ENCODE measurements at places on chromosomes 5 and 9.
A peak's percentile ranks its signal among the peaks of the same experiment; 100 is the strongest.

GRCh38 chr9:128619779-128620178 lies 36.9 kb downstream of the DYNC2I2 start:
- DNase-seq = no peak

DNA sequence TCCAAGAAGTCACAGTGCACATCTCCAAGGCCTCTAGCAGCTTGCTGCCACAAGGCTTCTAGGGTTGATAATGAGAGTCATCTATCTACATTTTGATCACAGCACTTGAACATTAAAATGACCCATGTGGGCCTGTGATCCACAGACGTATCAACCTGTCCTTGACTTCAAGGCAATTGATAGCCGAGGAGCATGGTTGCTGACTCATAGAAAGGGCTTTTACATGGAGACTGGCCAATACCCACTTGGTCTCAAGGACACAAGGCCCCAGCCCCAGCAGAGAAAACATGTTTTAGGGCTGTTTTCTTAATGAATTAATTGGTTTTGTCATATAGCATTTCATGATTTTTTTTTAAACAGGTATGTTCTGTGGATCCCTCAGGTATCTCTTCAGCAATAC lies 314.0 kb downstream of the SEMA5A start:
- DNase-seq = no peak

- DNase-seq = peak; percentile 4
Measured at GRCh38 chr9:112925058-112925641, 34.5 kb upstream of the SLC46A2 start.

- no peak for DNase-seq
Measured at GRCh38 chr5:43110606-43111170, 10.0 kb upstream of the ZNF131 start.

DNA sequence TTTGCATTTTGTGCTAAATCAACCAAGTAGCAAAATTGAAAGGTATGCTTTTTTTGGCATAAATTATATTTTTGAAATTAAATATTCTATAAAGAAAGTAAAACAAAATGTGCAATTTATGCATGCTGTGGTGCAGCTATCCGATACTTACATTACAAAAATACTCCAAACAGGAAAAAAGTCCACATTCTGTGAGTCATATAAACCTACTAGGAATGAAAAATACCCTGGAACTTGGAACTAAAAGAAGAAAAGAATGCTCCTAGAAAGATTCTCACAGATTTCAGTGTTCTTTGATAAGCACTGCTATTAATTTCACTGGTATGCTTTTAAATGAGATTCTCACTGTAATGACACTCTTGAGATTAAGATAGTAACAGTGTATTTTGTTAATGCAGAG lies 92.6 kb downstream of the OSMR start:
- DNase-seq = no peak

GRCh38 chr5:124262991-124263571 lies 483.4 kb downstream of the ZNF608 start:
- DNase-seq = no peak

DNA sequence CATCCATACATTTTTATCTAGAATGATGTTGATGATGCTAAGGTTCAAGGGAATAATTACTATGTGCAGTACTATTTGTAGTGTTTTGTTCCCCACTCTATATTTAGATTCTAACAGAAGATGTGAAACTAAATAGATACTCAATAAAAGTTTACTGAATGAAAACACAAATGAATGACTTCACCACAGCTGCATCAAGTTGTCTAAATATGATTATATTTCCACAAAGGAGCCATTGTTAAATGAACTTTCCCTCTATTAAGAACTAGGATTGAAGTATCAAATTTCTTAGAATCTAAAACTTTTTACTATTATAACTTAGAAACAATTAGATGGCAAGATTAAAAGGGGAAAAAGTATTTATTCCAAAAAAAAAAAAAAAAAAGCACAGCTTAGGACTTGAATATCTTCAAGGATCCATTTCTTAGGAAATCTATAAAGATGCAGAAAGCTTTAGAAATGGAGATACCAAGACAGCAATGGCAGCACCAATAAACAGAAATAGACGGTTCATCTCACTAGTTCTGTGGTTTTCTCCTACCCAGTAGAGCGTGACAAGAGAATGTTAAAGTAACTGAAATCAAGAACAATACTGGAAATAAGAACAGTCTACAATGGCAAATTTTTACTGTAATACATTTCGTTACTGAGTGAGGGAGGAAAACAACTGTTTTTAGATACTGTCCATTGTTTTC lies 347.6 kb downstream of the EBF1 start:
- DNase-seq = no peak

GRCh38 chr5:31100047-31100575 lies 93.4 kb upstream of the CDH6 start:
- DNase-seq = no peak

DNA sequence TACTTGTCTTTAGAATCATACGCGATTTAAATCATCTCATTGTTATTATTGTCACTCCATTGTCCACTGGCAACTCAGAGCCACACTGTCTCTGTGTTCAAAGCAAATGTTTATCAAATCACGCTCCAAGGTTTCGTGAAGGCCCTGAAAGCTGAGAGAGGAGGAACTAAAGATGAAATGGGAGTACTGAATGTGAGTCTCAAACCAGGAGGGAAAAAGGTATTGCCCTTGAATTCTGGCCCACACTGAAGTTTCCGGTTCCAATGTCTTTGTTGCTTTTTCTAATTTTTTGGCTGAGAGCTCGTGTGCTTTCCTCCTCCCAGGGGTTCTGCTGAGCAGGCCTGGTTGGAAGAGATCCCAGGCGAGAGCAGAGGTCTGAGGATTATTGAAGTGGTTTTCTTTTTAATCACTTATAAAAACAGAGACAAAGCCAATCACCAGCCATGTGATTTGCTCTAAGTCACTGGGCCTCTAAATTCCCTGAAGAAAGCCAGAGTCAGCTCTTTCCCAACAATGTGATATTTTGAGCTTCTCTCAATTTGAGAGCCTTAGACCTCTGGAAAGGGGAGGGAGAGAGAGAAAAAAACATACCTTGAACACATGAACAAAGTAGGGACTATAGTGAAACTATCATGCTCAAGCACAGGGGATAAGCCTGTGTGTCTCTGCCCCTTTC lies 420.8 kb upstream of the GRAMD2B start:
- DNase-seq = no peak

- DNase-seq = no peak
Measured at GRCh38 chr5:128038643-128039042, 44.9 kb upstream of the SLC12A2 start.

DNA sequence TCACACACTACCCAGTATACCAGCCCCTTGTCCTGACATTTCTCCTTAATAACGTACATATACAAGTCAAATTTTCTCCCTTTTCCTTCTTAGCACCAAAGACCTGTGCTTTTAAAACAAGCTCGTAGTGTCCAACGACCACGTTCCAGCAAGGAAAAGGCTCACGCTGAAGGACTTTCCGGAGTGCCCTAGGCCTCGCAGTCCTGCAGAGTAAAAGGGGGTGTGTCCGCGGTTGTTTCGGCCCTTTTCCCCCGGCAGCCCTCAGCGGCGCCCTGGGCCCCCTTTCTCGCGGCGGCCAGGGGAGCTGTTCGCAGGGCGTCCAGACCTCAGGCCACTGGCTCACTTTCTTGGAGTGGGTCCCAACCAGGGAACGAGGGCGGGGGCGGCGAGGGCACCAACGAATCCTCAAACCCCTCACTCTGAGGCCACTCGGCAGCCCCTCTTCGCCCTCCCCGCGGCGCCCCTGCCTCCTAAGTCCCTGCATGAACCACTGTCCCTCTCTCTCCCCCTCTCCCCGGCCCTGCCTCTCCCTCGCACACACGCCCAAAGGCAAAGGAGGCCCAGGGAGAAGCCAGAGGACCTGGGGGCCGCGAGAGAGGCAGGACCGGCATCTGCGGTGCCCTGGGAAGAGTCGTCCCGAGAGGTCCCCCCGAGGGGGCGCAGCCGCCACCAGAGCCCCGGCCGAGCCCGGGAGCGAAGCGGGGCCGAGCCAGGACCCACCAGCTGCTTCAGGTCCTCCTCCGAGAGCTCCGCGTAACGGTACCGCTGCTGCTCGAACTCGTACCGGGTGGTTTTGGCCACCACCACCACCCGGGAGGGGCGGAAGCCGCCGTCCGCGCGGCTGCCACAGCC lies 720 bp downstream of the NADK2 start:
- DNase-seq = peak; percentile 13

GRCh38 chr9:127283135-127283534 lies 18.6 kb downstream of the GARNL3 start:
- DNase-seq = no peak

- no peak for DNase-seq
Measured at GRCh38 chr5:127824126-127824525, 120.9 kb downstream of the CCDC192 start.

DNA sequence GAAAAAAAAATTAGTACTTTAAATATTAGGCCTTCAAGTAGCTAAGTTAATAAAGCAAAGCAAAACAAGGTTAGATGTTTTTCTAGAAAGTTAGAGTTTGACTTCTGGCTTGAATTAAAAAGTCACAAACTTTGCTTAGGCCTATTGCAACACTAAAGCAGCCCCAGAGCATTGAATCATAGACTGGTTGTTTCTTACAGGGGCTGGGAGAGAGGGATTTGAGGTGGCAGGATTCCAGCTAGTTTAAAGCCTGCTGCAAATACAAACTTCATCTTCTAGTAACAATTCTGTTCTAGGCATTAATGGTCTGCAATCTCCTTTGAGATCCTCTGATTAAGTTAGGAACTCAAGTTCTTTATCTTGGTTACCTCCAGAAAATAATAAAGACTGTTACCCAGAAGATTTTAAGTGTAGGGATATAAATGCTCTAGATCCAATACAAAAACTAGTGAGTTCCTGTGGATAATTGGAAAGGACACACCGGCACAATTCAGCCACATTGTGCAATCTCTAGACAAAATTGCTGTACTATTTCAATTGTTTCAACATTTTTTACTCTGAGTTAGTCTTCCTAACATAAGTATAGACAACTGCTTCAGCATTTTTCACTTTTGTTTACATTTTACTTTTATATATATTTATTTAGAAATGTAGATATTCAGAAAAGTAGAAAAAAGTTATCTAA lies 12.6 kb downstream of the OR13C5 start:
- no peak for DNase-seq

DNA sequence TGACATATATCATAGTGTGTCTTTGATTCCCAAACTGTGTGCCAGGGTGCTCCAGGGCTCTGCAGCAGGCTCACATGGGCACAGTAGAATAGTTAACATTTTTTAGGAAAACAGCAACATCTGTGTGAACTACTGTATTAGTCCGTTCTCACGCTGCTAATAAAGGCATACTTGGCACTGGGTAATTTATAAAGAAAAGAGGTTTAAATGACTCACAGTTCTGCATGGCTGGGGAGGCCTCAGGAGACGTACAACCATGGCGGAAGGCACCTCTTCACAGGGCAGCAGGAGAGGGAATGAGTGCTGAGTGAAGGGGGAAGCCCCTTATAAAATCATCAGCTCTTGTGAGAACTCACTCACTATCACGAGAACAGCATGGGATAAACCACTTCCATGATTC lies 82.7 kb downstream of the EGFLAM start:
- DNase-seq = no peak

- DNase-seq = no peak
Measured at GRCh38 chr5:86865256-86865785, 247.6 kb downstream of the COX7C start.

DNA sequence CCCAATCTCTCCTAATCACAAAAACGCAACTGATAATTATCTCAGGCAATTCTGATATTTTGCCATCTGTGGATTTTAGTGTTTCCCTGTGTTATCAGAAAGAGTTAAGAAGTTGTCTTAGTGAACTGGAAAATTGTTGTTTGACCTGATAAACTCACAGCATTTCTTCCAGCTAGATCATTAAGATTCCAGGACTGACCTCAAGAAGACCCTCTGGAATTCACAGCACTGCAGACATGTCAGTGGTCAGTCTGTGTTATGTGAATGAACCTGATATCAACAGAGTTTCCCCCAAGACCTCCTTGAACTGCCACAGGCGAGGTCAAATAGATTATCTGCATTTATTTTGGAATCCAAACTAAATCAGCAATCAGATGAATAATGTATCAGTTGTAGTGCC lies 174.7 kb downstream of the FBXL7 start:
- no peak for DNase-seq

- DNase-seq = no peak
Measured at GRCh38 chr9:105887679-105888078, 193.3 kb downstream of the TMEM38B start.

DNA sequence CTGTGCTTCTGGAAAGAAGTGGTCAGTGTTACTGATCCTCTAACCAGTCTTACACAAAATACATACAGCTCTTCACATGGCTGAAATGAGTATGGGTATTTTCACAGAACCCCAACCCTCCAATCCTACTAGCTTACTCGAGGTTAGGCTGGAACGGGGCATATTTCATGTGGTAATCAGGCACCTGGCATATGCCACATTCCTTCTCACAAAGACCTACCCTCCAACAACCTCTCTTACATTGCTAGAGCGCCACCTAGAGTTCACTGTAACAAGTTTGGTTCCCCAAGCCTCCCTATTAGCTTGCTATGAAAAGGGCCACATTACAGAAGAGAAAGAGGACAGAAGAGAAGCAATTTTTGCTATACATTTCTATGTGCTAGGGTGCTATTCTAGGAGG lies 597.3 kb downstream of the PRELID2 start:
- DNase-seq = no peak

GRCh38 chr5:68114378-68115040 lies 101.0 kb upstream of the PIK3R1 start:
- DNase-seq = no peak

DNA sequence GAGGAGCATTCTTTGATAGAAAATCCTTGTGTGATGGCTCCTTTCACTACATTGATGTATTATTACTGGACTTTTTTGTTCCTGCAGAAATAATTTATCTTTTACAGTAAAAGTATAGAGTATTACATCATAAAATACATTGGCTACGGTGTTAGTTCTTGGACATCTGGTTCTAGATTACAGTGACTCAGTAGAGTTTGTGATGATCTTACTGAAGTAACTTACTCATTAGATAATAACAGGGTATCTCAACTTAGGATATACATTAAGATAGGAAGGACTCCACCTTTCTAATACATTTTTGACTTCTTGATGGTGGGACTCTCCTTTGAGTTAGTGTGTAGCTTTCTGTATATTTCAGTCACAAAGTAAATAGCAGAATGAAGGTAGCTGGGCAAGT lies 59.1 kb downstream of the ZNF462 start:
- no peak for DNase-seq

DNA sequence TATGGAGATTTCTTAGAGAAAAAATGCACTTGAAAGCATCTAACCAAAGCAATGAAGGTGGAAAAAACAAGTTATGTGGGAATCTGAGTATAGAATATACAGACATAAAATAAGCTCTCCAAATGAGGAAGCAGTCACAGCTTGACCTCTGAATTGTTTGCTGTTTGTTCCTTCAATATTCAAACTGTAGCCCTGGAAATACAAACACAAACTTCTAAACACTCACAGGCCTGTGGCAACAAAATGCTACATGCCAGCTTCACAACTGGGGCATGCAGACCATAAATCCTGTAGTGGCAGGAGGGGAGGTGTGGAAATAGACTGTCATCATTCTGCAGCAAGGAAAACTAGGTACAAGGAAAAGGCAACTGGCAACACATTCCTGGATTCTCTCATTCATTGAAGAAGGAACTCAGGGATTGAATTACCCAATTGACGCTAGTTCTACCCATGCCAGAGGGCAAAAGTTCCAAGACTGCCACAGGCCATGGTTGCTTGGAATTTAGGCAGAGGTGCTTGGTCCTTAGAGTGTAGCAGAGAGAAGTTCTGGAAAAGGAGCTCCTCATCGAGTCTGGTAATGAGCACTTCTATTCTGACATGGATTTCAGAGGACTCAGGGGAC lies 349.6 kb downstream of the PDE4D start:
- DNase-seq = no peak
